ENCODE measurements at places on chromosomes 16 and 17.

- H3K27me3 ChIP-seq: no peaks in the 10 kb centered on the region
- peaks cover 10% of the 10 kb centered on the region for H3K4me1 ChIP-seq
- DNase-seq: no peak
- no peak overlapping the region for H3K27ac ChIP-seq
- H3K36me3 ChIP-seq: no peaks in the 10 kb centered on the region
Observed at GRCh38 chr17:57017625-57018024, 39.7 kb downstream of the SCPEP1 start.

GRCh38 chr17:62794666-62794971, 13.5 kb downstream of the MARCHF10 start:
- no peaks in the 10 kb centered on the region for H3K27me3 ChIP-seq
- no peak overlapping the region for H3K4me3 ChIP-seq
- no peak for DNase-seq
- no peaks in the 10 kb centered on the region for H3K4me1 ChIP-seq
- no peak overlapping the region for H3K27ac ChIP-seq

- H3K27ac ChIP-seq: no peak overlapping the region
- H3K4me3 ChIP-seq: no peak overlapping the region
- H3K36me3 ChIP-seq: no peaks in the 10 kb centered on the region
- no peaks in the 10 kb centered on the region for H3K4me1 ChIP-seq
Observed at GRCh38 chr16:52283584-52284375, 263.2 kb downstream of the TOX3 start.

DNA sequence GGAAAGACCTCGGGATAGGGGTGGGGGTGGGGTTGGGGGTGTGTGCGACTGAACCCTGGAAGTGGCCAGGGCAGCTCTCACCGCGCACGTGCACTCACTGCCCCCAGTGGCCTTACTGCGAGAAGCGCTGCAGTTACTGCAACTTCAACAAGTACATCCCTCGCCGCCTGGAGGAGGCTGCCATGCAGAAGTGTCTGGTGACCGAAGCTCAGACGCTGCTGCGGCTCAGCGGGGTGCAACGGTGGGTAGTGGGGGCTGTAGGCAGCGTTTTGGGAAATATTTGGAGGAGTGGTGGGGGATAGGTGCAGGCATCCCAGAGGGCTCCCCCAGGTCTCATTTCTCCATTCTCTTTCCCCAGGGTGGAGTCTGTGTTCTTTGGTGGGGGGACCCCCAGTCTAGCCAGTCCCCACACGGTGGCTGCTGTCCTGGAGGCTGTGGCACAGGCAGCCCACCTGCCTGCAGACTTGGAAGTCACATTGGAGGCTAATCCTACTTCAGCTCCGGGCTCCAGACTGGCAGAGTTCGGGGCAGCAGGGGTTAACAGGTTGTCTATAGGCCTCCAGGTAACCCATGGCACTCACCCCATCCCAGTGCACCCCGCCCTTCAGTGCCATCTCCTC, 972 bp downstream of the RSAD1 start:
- no peak for DNase-seq
- no peaks in the 10 kb centered on the region for H3K27me3 ChIP-seq
- H3K36me3 ChIP-seq: peaks cover 9% of the 10 kb centered on the region
- peaks cover 3% of the 10 kb centered on the region for H3K4me1 ChIP-seq
- no peak overlapping the region for H3K27ac ChIP-seq

GRCh38 chr16:47667956-47668355, 206.8 kb downstream of the PHKB start:
- H3K27ac ChIP-seq: no peak overlapping the region
- no peaks in the 10 kb centered on the region for H3K4me1 ChIP-seq

- H3K4me1 ChIP-seq: peaks cover 2% of the 10 kb centered on the region
- peaks cover 10% of the 10 kb centered on the region for H3K36me3 ChIP-seq
- no peak for DNase-seq
- no peaks in the 10 kb centered on the region for H3K27me3 ChIP-seq
- peak overlapping the region; percentile 68 for H3K4me3 ChIP-seq
Observed at GRCh38 chr17:75525806-75526554, 483 bp downstream of the LLGL2 start.

- no peak overlapping the region for H3K4me3 ChIP-seq
- no peaks in the 10 kb centered on the region for H3K27me3 ChIP-seq
- peaks cover 8% of the 10 kb centered on the region for H3K4me1 ChIP-seq
- DNase-seq: no peak
- H3K36me3 ChIP-seq: no peaks in the 10 kb centered on the region
Observed at GRCh38 chr16:68487203-68487514, 38.9 kb upstream of the SMPD3 start.

- H3K4me1 ChIP-seq: peaks cover 2% of the 10 kb centered on the region
- H3K4me3 ChIP-seq: no peak overlapping the region
- DNase-seq: no peak
- peaks cover 34% of the 10 kb centered on the region for H3K36me3 ChIP-seq
Observed at GRCh38 chr16:16042076-16042475, 92.7 kb downstream of the ABCC1 start.

- H3K4me1 ChIP-seq: no peaks in the 10 kb centered on the region
- DNase-seq: no peak
- no peaks in the 10 kb centered on the region for H3K27me3 ChIP-seq
- H3K4me3 ChIP-seq: no peak overlapping the region
Observed at GRCh38 chr17:6187836-6188235, 117.7 kb downstream of the WSCD1 start.

GRCh38 chr16:4200000-4200780, 41.7 kb downstream of the SRL start:
- DNase-seq: peak; percentile 43
- H3K4me3 ChIP-seq: no peak overlapping the region
- no peak overlapping the region for H3K27ac ChIP-seq
- no peaks in the 10 kb centered on the region for H3K27me3 ChIP-seq

DNA sequence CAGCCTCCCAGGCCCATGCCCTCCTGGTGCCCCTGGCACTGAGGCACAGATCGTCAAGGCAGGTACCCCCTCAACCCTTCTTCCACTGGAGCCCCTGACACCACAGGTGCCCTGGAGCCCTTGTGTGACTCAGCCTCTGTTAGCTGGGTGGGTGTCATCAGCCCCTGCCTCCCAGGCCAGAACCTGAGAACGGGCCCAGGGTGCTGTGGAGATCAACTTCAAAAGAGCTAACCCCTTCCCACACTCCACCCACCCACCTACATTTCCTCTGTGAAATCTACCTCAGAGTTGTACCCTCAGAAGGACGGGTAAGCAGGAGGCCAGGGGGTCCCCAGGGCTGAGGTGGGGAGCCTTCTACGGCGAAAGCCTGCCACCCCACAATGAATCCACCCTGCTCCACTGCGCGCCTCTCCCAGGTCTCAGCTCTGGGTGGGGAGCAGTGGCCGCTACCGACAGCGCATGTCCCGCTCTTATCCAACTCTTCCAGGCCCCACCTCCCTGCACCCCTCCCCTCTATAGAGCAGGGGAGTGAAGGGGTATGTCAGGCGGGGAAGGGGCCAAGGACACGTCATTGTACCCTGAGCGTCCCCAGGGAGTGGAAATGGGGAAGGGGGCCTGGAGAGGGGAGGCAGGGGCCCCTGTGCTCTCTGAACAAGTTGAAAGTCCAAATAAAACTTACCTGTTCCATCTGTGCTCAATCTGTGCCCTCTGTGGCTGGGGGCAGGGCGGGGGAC, 17.6 kb downstream of the TBKBP1 start:
- H3K4me3 ChIP-seq: no peak overlapping the region
- H3K27ac ChIP-seq: no peak overlapping the region
- peaks cover 2% of the 10 kb centered on the region for H3K4me1 ChIP-seq
- H3K27me3 ChIP-seq: no peaks in the 10 kb centered on the region
- no peaks in the 10 kb centered on the region for H3K36me3 ChIP-seq

DNA sequence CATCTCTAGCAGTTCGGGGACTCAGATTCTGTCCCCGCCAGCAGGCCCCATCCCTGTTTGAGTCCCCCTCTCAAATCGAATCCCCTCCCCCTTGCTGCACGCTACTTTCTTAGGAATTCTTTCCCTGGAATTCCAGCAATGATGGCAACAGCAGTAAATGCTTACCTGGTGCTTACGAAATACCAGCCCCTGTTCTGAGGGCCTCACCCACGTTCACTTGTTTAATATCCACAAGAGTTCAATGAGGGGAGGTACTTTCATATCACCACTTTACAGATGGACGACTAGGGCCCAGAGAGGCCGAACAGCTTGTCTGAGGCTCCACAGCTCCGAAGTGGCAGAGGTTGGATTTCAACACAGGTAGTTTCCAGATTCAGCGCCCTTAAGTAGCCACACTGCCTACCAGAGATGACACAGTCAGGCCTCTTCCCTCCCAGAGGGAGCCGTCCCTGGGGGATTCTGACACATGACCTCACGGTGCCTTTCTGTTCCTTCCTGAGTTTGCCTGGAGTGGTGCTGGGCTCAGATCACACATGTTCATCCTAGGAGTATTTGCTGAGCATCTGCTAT, 120.7 kb upstream of the GSE1 start:
- H3K27ac ChIP-seq: no peak overlapping the region
- no peak for DNase-seq
- no peaks in the 10 kb centered on the region for H3K36me3 ChIP-seq
- H3K4me1 ChIP-seq: peaks cover 5% of the 10 kb centered on the region
- H3K4me3 ChIP-seq: no peak overlapping the region
- no peaks in the 10 kb centered on the region for H3K27me3 ChIP-seq

DNA sequence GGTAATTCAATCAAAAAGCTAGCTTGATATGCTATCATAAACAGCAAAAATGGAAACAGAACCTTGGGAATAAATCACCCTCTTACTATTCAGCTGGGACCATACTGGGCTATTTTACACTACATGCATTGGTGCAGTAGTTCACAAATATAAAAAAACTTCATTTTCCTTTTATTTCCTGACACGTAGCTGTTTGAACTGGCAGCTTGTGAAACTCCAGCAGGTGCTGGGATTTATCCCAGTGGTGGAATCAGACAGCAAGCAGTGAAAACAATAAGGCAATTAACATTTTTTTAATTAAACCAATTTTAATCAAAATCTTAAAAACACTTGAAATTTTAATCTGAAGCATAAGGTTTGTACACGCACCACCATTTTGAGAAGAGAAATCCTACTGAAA, 240.4 kb upstream of the IRX5 start:
- H3K4me1 ChIP-seq: no peaks in the 10 kb centered on the region
- no peak for DNase-seq
- no peaks in the 10 kb centered on the region for H3K27me3 ChIP-seq
- no peak overlapping the region for H3K4me3 ChIP-seq

- H3K4me1 ChIP-seq: peaks cover 6% of the 10 kb centered on the region
- no peaks in the 10 kb centered on the region for H3K27me3 ChIP-seq
- no peak overlapping the region for H3K4me3 ChIP-seq
- H3K36me3 ChIP-seq: no peaks in the 10 kb centered on the region
- DNase-seq: no peak
Observed at GRCh38 chr17:58231641-58232040, 6.7 kb upstream of the LPO start.

DNA sequence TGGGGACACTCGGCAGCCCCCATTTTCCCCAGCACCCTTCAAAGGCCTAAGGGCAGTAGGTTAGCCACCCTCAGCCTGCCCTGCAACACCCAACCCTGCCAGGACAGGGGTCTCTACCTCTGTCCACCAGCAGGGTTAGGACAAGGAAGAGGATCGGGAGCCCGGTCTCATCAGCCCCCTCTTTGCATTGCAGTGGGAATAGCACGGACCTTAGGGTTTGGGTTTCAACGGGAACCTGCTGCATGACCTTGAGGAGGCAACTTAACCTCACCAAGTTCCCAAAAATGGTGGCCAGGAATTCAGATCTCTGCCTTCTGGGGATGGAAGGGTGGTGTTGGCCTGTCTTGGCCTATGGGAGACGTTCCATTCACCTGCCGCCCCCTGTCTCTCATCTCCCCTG, 20.2 kb upstream of the SPPL2C start:
- DNase-seq: no peak

- H3K4me1 ChIP-seq: no peaks in the 10 kb centered on the region
- peaks cover 25% of the 10 kb centered on the region for H3K36me3 ChIP-seq
- H3K27ac ChIP-seq: no peak overlapping the region
- no peak for DNase-seq
- no peaks in the 10 kb centered on the region for H3K27me3 ChIP-seq
Observed at GRCh38 chr17:77494664-77495435, 354.1 kb downstream of the SEC14L1 start.

DNA sequence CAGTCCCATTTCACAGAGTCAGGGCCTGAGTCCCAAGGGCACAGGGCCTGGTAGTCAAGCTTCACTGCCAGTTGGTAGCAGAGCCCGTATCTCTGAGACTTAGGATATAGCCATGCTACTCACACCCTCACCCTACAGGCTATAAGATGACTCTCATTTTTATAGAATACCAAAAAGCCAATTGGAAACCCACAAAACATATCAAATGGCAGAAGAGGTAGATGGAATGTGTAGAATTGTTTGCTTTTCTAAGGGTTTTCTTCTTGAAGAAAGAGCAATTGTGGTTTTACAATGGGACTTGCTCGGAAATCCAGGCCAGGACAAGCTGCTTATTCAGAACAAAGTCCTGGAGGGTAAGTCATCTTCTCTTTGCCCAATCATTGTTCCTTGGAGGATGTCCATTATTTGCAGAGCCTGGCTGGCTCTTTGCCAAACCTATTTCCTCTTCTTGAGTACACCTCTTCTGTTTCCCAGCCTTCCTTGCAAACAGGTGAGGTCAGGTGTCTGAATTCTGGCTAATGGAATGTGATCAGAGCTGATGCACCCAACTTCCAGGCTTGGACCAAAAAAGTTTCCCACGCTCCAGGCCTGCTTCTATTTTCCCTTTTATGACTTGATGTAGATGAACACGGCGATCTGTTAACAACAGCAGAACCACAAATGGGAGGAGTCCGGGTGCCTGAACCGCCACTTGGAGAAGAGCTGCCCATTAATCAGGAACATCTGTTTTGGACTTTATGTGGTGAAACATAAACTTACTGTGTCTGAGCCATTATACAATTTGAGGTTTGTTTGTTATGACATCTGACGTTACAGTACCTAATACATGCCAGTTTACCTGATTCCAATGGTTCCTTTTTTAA, 16.9 kb upstream of the CCL22 start:
- no peak for DNase-seq
- H3K27ac ChIP-seq: no peak overlapping the region
- H3K4me1 ChIP-seq: no peaks in the 10 kb centered on the region
- H3K27me3 ChIP-seq: no peaks in the 10 kb centered on the region
- no peaks in the 10 kb centered on the region for H3K36me3 ChIP-seq
- H3K4me3 ChIP-seq: no peak overlapping the region

DNA sequence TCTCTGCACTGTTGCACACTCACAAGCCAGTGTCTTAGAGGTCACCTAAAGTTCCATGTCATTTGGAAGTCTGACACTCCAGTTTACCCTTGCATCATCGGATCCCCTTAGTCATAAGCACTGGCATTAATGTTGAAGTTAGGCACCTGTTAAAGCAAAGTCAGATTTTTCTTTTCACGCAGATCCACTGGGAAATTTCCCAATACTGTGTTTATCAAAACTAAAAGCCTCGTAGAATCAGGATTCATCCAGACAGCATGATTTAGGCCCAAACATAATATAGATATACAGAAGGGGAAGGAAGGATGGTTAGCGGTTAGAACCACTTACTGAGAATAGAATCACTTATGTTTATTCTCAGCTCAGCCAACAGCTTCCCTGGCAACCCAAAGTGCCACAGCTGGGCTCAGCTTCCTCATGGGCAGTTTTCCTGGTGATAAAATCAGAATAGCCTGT, 30.1 kb upstream of the HAPSTR1 start:
- no peak overlapping the region for H3K27ac ChIP-seq
- no peak overlapping the region for H3K4me3 ChIP-seq
- no peaks in the 10 kb centered on the region for H3K27me3 ChIP-seq
- no peaks in the 10 kb centered on the region for H3K36me3 ChIP-seq

All from iPS DF 6.9 (cell line).